ENCODE measurements at places on chromosomes 11 and 22. TPM values are rescaled to one million over a fixed set of nuclear protein-coding genes. Genes with fewer than 3 reads are reported as not detected.

The UPB1 gene
- 0.14 TPM for total RNA-seq

The RAPSN gene
- total RNA-seq, result not detected

The VSIG2 gene
- total RNA-seq, result not detected

DNA sequence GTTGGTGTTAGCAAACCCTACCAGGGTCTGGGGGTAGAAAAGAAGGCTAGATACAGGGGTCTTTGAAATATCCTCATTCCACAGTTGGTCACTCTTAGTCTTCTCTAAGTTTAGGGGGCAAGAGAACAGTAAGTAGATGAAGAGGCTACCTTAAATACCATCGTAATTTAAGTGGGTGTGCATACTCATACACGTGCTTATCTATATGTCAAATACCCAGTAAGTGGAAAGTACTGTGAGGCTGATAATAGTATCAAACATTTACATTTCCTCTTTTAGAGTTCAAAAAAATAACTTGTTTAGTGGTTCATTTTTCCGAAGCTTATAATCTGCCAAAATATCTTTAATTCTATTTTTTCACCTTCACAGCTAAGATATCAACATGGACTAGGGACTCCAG lies 90.7 kb downstream of the WNT11 start:
- no peak for DNase-seq

DNA sequence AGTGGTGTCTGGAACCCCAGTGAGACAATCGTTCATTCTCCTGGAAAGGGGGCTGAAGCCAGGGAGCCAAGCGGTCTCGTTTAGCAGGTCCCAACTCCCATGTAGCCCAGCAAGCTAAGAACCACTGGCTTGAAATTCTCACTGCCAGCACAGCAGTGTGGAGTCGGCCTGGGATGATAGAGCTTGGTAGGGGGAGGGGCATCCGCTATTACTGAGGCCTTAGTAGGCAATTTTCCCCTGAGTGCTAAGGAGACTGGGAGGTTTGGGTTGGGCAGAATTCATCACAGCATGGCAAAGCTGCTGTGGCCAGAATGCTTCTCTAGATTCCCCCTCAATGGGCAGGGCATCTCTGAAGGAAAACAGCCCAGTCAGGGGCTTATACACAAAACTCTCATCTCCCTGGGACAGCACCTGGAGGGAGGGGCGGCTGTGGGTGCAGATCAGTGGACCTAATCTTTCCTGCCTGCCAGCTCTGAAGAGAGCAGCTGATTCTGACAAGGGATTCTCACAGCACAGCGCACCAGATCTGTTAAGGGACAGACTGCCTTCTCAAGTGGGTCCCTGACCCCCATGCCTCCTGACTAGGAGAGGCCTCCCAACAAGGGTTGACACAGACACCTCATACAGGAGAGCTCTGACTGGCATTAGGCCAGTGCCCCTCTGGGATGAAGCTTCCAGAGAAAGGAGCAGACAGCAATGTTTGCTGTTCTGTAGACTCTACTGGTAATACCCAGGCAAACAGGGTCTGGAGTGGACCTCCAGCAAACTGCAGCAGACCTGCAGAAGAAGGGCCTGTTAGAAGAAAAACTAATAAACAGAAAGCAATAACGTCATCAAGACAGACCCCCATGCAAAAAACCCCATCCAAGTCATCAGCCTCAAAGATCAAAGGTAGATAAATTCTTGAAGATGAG lies 14.8 kb downstream of the OR52M1 start:
- DNase-seq, result no peak

GRCh38 chr22:22746061-22746962 lies 101.9 kb downstream of the GGTLC2 start:
- DNase-seq, result no peak

- no peak for DNase-seq
Observed at GRCh38 chr11:62487136-62487535, 59.5 kb downstream of the AHNAK start.
